Cardiac muscle cell (in vitro differentiated cells and primary cell): ENCODE measurements at places on chromosomes 12 and 14. TPM values are rescaled to one million over a fixed set of nuclear protein-coding genes. Genes with fewer than 3 reads are reported as not detected.
A peak's percentile ranks its signal among the peaks of the same experiment; 100 is the strongest.

The PLA2G1B gene
- not detected in 2 replicates for total RNA-seq

GRCh38 chr12:132686825-132687210 lies 324 bp downstream of the POLE start:
- DNase-seq, result no peak

GRCh38 chr14:25308244-25308643 lies 258.3 kb upstream of the STXBP6 start:
- no peak for DNase-seq

The SLC6A12 gene
- total RNA-seq, result 0.33 and 0.63 TPM in 2 replicates

The SPRING1 gene
- total RNA-seq, result 16.3 and 23.5 TPM in 2 replicates

GRCh38 chr12:92122941-92123779 lies 22.5 kb downstream of the BTG1 start:
- DNase-seq, result no peak

The NANOG gene
- total RNA-seq, result 0.06 and 0.78 TPM in 2 replicates

- DNase-seq, result no peak
These were observed 20.5 kb downstream of the PLEKHH1 start for GRCh38 chr14:67553547-67553946.

The TSHR gene
- 0.32 and 1.2 TPM in 2 replicates for total RNA-seq

- no peak for DNase-seq
These were observed 449.9 kb downstream of the DPF3 start for GRCh38 chr14:72443991-72444441.

GRCh38 chr12:52121824-52122539 lies 42.5 kb downstream of the SMIM41 start:
- peak; percentile 81 for DNase-seq

DNA sequence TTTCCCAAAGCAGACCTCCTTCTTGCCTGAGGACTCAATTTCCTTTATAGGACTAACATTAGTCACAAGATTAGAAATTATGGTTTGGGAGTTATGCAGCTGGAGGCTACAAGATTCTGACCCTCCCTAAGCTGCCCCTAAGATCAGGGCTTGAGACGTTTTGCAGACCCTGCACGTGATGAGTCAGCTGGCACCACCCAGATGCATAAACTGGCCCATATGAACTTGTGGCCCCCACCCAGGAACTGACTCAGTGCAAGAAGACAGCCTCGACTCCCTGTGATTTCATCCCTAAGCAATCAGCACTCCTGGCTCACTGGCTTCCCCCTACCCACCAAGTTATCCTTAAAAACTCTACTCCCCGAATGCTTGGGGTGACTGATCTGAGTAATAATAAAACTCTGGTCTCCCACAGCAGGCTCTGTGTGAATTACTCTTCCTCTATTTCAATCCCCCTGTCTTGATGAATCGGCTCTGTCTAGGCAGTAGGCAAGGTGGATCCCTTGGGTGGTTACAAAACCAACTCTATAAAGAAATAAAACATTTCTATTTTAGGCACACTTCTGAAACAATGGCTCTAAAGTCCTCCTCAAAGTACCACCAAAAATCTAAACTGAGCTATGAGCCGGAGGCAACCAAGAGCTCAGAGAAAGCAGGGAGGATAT lies 233.4 kb downstream of the TMEM132D start:
- no peak for DNase-seq

The TMEM179 gene
- 3.6 and 6.9 TPM in 2 replicates for total RNA-seq

The DEGS2 gene
- total RNA-seq, result 0.49 and 2.7 TPM in 2 replicates

The AQP2 gene
- not detected in 2 replicates for total RNA-seq

The PELI2 gene
- total RNA-seq, result 3.0 and 4.9 TPM in 2 replicates

DNA sequence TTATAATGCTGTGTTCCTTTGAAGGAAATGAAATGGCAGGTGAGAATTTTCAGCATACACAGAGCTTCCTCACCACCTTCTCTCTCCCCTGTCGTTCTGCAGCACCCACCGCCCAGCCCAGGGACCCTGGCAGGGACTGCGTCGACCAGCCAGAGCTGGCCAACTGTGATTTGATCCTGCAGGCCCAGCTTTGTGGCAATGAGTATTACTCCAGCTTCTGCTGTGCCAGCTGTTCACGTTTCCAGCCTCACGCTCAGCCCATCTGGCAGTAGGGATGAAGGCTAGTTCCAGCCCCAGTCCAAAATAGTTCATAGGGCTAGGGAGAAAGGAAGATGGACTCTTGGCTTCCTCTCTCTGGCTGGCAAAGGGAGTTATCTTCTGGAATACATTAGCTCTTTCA lies 35.1 kb downstream of the PAPLN start:
- no peak for DNase-seq

The TEX52 gene
- total RNA-seq, result not detected in 2 replicates

The MIP gene
- total RNA-seq, result not detected in 2 replicates

GRCh38 chr14:105148604-105149145 lies 19.9 kb downstream of the JAG2 start:
- no peak for DNase-seq

DNA sequence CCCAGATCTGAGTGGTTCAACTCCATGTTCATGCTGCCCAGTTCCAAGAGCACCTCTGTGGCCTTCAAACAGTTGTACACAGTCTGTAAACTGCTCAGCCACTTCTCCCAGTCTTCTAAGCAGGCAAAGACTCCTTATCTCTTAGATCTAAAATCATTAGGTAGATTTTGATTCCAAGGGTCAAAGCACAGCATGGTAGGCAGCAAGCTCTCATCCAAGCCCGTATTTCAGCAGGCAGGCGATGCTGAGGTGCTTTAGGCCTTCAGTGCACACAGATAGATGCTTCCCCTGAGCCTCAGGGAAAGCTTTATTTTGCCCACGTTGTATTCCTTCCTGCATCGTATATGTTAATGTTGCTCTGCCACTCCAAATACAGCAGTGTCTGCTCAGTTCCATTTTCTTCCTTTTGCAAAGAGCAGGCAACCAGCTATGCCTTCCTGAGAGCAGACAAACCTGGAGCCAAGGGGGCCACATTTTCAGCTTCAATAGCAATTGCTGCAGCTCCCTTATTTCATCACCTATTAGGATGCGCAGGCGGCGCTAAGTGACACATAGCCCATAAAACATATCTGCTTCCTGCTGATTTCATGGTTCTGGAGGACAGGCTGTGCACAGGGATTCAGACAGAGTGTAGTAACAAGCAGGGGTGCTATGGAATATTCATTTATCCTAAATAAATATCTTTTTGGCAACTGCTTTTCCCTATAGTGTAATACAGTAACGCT lies 67.5 kb downstream of the ETV6 start:
- no peak for DNase-seq

GRCh38 chr14:101498526-101498860 lies 62.8 kb upstream of the DIO3 start:
- no peak for DNase-seq

DNA sequence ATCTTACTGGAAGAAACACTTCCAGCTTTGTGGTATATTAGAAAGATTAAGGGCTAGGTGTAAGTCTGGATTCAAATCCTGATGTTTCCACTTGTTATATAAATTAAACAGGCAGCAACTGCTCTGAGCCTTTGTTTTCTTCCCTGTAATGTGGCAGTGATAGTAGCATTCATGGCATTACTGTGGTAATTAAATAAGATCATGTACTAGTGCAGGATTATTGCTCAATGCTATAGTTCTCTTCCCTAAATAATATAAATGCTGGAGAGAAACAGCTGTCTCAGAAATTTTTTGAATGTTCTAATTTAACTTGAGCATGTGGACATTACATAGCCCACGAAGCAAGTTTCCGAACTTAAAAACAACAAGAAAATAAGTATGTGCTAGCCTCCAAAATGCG lies 5.4 kb downstream of the TMEM117 start:
- peak; percentile 30 for DNase-seq

The AICDA gene
- total RNA-seq, result 1.7 TPM in 1 of 2 replicates, not detected in the other

DNA sequence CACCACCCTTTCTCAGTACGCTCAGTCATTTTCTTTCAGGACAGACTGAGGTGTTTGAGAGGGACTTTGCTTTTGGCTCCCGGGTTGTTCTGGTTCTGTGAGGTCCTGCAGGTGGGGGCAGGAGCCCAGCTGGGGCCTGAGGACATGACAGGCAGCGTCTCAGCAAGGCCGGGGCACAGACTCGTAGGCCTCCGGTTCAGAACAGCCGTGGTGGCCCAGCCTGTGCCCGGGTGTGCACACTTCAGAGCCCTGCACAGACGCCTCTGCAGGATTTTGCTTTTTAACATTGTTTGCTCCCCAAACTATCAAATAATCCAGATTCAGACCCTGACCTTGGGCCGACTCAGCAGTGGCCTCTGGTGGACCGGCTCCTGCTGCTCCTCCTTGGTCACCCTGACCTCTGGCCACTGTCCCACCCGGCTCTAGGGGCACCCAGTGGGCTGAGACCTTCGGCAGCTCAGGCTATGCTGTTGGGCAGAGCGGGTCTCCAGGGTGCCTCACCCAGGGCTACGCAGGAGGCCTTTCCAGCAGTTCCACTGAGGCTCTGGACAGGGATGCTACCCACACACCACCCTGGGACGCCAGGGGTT lies 65.2 kb downstream of the ADGRD1 start:
- no peak for DNase-seq

DNA sequence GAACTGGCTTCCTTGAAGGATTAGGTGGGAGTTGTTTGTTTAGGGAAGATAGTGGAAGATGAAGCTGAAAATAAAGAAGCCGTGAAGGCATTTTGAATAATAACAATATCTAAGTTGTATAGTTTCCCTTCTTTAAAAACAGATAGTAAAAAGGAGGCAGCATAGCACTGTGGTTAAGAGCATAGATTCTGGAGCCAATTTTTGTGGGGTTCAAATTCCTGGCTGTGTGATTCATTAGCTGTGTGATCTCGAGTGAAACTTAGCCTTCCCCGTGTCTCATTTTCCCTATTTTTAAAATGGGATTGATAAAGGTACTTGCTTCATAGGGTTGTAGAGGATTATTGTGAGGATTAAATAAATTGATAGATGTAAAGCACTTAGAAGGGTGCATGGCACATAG lies 104.5 kb downstream of the MYRFL start:
- no peak for DNase-seq

DNA sequence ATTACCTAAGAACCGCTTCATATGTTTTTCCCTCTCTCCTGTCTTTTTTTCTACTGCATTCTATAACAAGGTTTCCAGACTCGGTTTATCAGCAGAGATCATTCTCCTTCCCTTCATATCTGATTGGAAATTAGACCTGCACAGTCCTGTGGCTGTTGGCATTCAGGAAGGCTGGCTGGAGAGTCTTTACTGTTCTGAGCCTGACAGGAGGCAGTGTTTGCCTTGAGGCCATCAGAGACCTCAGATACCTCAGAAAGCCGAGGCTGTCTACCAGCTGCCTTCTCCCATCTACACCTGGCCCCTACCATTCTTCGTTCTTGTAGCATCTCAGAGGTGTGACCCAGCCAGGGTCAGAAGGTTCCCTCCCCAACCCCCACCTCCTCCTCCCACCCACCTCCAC lies 182.0 kb downstream of the CAND1 start:
- no peak for DNase-seq

DNA sequence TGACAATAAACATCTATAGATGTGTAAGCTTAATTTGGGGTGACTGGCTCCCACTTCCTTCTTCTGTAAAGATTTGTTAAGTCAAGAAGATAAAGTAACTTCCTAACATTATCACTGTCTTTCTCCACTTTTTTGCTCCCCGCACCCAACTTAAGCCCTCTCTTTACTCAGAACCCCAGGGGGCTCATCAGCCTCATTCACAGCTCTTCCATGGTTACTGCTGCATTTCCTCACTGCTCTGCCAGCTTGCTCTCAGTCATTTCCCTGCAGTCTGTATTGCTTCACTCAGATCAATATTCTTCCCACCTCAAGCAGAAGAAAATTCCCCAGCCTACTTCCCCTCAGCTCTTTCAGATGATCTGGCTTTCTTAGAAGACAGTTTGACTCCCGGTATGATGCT lies 102.0 kb downstream of the PIK3C2G start:
- DNase-seq, result no peak

The KRT83 gene
- total RNA-seq, result not detected in 2 replicates

DNA sequence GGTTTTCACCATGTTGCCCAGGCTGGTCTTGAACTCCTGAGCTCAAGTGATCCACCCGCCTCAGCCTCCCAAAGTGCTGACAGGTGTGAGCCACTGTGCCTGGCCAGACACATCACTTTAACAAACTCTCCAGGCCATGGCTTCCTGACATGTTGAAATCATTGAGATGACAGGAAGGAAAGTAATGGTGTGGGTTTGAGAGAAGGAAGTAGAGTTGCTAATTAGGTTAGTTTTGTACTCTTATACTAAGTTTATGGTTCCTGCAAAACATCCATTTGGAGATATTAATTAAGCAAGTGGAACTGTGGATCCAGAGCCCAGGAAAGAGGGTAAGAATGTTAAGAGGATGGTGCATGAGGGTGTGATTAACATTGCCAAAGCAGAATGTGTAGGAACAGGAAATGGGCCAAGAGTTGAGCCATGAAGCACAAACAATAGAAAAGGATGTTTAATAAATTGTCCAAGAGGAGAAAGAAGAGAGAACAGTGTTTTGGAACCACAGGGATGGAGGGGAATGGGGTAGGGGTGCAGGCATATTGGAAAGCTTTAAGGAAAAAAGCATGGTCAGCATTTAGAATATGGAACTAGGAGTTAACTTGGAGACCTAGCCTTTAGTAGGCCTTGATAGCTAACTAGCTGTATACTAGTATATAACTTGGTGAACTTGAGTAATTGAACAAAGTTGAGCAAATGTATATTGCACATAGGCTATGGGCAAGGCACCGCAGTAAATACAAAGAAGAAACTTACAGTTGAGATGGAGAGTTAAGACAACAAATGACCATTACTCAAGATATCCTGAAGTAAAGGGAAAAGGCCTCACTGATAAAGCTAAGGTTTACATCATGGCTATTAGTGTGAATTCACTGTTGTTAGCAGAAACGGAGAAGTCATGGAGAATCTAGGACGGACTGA lies 91.3 kb upstream of the DNM1L start:
- DNase-seq, result no peak

The OR10G3 gene
- not detected in 2 replicates for total RNA-seq

The KCNJ8 gene
- 9.7 and 11.4 TPM in 2 replicates for total RNA-seq

The FAM181A gene
- not detected in 2 replicates for total RNA-seq

DNA sequence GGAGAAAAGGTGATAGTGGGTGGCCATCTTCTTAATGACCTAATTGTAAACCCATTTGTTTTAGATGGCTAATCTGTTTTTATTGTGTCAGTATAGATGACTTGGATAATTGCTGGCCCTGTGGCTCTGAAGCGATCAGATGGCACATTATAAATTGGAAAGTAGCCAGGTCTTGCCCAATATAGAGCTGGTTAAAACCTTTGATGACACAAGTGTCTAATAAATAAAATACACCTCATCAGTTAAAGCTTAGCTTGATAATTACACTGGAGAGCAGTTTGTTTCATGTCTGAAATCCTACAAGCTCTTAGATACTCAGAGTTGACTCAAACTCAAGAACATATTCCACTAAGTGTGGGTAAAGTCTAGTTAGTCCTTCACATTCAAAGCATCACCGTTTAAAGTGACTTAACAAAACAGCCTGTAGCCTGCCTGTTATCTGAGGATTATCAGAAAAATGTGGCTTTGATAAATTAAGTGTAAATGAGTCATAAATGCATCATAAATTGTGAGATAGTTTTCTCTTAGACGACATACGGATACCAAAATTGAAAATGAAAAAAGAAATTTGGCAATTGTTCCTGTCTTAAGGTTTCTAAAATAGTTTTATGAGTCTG lies 280.9 kb downstream of the LRIG3 start:
- no peak for DNase-seq

The CLEC4C gene
- total RNA-seq, result not detected in 2 replicates
